ENCODE measurements at places on chromosomes 5 and 9.

GRCh38 chr5:158777647-158778350 is 321.9 kb downstream of the EBF1 start:
- DNase-seq = no peak

DNA sequence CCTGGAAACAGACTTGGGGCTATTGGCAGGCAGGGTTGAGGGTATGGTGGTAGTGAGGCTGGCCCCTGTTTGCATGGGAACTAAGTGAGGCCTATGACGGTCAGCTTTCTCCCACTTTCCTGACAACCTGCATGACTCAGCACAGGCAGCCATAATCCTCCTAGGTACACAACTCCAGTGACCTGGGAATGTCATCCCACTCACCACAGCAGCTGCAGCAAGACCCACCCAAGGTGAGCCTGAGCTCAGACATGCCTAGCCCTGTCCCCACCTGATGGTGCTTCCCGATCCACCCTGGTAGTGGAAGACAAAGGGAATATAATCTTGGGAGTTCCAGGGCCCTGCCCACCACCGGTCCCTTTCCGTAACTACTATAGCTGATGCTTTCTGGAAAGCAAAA is 178.7 kb downstream of the NDUFS4 start:
- DNase-seq = no peak

GRCh38 chr5:151572657-151573368 is 18.3 kb downstream of the FAT2 start:
- DNase-seq = no peak

- peak; percentile 64 for DNase-seq
These were observed 53.0 kb downstream of the NUP214 start for GRCh38 chr9:131178382-131178781.

DNA sequence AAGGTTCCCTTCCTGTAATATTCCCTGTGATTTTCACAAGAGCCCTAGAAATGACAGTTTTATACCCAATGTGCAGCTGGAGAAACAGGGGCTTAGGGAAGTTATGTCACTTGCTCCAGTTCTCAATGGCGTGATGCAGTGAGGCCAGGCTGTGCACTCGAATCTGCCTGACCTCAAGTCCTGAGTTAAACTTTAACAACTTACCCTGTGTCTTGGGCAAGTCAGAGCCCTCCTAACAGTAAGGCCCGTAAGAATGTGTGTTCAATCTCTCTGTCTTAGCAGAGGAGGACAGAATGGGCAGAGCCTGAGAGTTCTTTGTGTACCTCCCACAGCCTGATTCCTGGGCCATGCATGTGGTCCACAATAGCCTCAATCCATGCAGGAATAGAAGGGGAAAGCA is 181.1 kb downstream of the TRIM32 start:
- DNase-seq = no peak

GRCh38 chr5:24110004-24110615 is 534.7 kb downstream of the CDH10 start:
- no peak for DNase-seq

GRCh38 chr5:123571927-123572326 is 60.0 kb downstream of the CSNK1G3 start:
- DNase-seq = no peak

DNA sequence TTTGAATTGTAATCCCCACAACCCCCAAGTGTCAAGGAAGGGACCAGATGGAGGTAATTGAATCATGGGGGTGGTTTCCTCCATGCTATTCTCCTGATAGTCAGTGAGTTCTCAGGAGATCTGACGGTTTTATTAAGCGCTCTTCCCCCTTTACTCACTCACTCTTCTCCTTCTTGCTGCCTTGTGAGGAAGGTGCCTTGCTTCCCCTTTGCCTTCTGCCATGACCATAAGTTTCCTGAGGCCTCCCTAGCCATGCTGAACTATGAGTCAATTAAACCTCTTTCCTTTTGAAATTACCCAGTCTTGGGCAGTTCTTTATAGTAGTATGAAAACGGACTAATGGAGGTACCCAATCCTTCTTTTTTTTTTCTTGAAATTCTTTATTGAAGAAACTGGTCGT is 2.2 kb upstream of the CEP120 start:
- DNase-seq = no peak

- DNase-seq = no peak
These were observed 81.9 kb downstream of the PRR16 start for GRCh38 chr5:120545951-120546350.

- DNase-seq = no peak
These were observed 7.7 kb downstream of the ZCCHC7 start for GRCh38 chr9:37128051-37128450.

- no peak for DNase-seq
These were observed 191.2 kb downstream of the PIK3R1 start for GRCh38 chr5:68406767-68407241.

DNA sequence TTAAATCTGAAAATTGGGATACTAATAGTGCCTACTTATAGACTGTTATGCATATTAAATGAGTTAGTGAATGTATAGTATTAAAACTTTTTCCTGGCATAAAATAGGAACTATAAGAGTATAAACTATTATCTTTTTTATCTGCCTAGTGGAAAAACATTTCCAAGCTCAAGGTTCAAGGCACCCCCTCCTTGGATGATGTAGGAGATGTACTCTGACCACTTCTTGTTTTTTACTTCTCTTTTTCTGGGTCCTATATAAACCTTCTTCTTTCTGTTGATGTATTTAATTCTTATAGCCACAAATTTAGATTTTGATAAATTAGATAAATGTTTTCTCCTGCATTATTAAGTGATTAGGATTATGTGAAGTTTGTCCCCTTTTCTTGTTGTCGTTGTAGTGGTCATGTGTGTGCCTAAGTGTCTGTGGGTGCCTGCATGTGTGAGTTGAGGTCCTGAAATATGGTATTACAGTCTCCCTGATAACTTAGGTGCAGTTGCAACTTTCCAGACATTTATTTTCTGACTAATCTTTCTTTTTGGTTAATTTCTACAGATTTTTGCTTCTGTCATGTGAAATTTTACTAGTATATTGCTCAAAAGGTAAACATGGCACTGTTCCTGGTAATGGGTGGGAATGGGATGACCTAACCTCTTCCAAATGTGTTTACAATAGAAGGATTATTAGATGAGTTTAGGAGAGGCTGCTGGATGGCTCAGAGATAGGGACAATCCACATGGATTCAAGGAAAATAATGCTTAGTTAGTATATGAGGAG is 160.8 kb upstream of the CDKN2B start:
- no peak for DNase-seq

GRCh38 chr5:154580422-154580821 is 102.4 kb upstream of the HAND1 start:
- DNase-seq = no peak

- no peak for DNase-seq
These were observed 19.3 kb downstream of the CORO2A start for GRCh38 chr9:98173181-98173580.

DNA sequence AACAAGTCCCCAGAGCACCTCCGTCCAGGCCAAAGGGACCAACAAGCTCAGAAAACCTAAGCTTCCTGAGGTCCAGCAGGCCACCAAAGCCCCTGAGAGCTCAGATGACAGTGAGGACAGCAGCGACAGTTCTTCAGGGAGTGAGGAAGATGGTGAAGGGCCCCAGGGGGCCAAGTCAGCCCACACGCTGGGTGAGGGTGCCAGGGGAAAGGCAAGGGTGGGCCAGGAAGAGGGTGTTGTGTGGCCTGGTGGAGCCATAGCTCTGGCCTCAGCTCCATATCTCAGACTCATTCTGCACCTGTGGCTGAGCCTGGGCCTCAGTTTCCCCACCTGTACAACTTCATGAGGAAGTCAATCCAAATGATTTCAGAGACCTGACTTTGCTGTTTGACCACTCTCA is 20.7 kb downstream of the CD74 start:
- no peak for DNase-seq

DNA sequence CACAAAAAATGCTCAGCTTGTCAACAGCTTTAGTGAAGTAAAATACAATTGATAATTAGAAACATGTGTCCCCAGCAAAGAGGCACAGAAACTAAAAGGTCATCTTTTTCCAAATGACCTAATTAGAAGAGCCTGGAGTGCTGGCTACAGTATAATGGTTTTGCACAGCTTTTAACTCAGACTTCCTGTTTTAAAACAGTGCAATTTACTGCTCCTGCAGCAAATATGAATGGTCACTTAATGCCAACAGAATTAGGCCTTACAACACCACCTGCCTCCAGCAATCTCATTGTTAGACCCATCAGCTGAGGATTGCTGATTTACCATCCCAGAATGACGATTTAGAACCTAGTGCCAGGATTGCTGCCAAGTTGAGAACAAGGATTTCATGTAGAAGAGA is 239.3 kb downstream of the CETN3 start:
- DNase-seq = no peak

Measured in activated T-cell treated with anti-CD3 and anti-CD28 coated beads for 24 hours (primary cell).